ENCODE measurements at places on chromosomes 1 and 21. TPM values are rescaled to one million over a fixed set of nuclear protein-coding genes. Genes with fewer than 3 reads are reported as not detected.
A peak's percentile ranks its signal among the peaks of the same experiment; 100 is the strongest.

DNA sequence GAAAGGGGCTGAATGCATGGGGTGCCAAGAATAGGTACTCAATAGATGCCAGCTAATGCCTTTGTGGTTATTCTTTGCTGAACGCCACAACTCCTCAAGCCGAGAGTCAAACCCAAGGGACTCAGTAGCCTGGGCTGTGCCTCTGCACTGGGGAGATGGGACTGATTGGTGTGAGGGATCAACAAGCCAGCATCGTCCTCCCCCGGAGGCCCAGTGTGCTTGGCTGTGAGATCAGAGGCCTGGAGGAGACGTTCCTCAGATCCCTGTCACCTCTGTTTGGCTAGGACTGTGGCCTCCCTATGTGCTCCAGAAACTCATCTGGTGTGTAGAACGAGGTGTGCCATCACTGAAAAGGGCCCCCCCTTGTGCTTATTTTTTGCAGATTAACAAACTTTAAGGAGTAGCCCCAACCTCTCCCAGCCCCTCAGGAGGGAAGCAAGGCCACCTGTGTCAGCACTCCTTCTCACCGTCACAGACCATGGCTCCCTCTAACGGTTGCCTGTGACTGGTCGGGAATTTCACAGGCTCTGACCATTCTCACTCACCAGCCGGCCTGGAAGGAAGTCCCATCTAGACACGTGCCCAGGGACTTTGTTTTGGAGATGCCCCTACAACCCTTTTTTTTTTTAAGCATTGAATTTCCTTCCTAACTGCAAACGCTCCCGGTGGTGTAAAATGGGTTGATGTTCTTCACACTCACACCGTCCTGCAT lies 194.0 kb upstream of the VAMP3 start:
- DNase-seq = no peak
- no peak overlapping the region for H3K27ac ChIP-seq
- H3K36me3 ChIP-seq = no peaks in the 10 kb centered on the region
- no peaks in the 10 kb centered on the region for H3K4me1 ChIP-seq
- H3K4me3 ChIP-seq = no peak overlapping the region

The TDRD5 gene
- not detected for total RNA-seq

The HES4 gene
- 2.6 TPM for total RNA-seq

GRCh38 chr1:194795917-194796593 lies 1609.6 kb upstream of the B3GALT2 start:
- H3K27me3 ChIP-seq = no peaks in the 10 kb centered on the region
- DNase-seq = no peak
- no peak overlapping the region for H3K27ac ChIP-seq
- H3K36me3 ChIP-seq = no peaks in the 10 kb centered on the region
- H3K4me3 ChIP-seq = no peak overlapping the region

The ZNF124 gene
- 22.1 TPM for total RNA-seq

The LCE1C gene
- not detected for total RNA-seq

- no peak overlapping the region for H3K27ac ChIP-seq
- DNase-seq = no peak
- H3K4me1 ChIP-seq = no peaks in the 10 kb centered on the region
Measured at GRCh38 chr21:38994042-38994441, 188.3 kb downstream of the ETS2 start.

DNA sequence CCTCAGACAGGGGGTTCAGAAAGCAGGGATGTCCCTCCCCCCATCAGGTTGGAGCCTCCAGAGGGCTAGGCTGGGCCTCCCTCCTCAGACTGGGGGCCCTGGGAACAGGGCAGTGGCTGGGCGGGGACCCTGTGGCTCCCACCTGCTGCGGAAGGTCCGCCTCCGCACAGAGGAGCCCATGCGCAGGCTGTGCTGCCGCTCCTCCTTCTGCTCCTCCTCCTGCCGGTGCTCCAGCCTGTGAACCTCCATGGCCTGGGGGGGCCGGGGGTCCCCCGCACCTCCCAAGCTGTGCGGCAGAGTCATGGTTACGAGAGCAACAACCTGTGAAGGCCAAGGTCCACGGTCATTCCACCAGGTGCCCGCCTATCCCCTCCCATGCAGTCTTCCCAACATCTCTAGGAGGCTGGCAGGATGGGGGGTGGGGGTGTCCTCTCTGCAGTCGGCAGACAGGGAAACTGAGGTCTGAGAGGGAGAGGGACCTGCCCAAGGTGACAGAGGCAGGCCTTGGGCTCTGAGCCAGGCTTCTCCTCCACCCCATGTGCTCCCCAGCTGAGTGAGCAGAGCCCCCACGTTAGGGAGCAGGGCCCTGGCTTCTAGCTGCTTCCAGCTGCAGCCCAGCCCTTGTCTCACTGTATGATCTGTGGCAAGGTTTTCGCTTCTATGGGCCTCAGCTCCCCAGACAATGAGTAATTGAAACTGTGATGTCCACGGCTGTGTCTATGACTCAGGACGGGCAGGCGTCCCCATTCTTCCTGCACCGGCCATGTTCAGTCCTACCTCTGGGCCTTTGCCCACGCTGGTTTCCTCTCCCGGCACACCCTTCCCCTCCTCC lies 3.4 kb downstream of the MYOM3 start:
- no peaks in the 10 kb centered on the region for H3K4me1 ChIP-seq
- H3K36me3 ChIP-seq = no peaks in the 10 kb centered on the region
- H3K27ac ChIP-seq = no peak overlapping the region
- H3K4me3 ChIP-seq = no peak overlapping the region

The TEKT2 gene
- total RNA-seq = not detected

GRCh38 chr1:96465441-96465840 lies 256.1 kb upstream of the PTBP2 start:
- no peaks in the 10 kb centered on the region for H3K36me3 ChIP-seq
- H3K27ac ChIP-seq = no peak overlapping the region
- no peak for DNase-seq
- no peaks in the 10 kb centered on the region for H3K4me1 ChIP-seq
- no peaks in the 10 kb centered on the region for H3K27me3 ChIP-seq

- H3K27me3 ChIP-seq = peaks cover 4% of the 10 kb centered on the region
- H3K36me3 ChIP-seq = no peaks in the 10 kb centered on the region
- DNase-seq = no peak
- H3K27ac ChIP-seq = no peak overlapping the region
Measured at GRCh38 chr1:114703242-114703641, 7.9 kb upstream of the AMPD1 start.

The PPP1R12B gene
- total RNA-seq = 40.9 TPM

DNA sequence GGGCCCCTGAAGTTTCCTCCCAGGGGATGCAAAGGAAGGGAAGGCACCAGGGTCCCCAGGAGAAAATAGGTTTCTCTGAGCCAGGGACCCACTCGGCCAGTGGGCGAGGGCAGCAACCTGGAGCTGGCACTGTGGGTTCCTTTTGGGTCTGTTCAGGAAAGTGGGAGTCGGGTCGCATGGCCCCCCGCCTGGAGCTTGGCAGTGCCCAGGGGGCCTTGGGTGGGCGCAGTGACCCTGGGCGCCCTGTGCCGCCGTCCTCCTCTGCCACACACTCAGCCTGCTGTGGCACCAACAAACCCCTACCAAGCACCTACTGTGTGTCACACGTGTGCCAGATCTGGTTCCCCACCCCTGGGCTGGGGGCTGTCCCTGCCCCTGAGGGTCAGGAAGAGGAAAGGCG lies 89.5 kb upstream of the ARHGEF16 start:
- H3K27ac ChIP-seq = no peak overlapping the region
- no peaks in the 10 kb centered on the region for H3K36me3 ChIP-seq
- no peak overlapping the region for H3K4me3 ChIP-seq

- no peak overlapping the region for H3K4me3 ChIP-seq
- H3K36me3 ChIP-seq = peaks cover 5% of the 10 kb centered on the region
- no peaks in the 10 kb centered on the region for H3K27me3 ChIP-seq
Measured at GRCh38 chr1:229619002-229619401, 6.9 kb downstream of the TAF5L start.

The TMCO1 gene
- 36.6 TPM for total RNA-seq

- no peak overlapping the region for H3K4me3 ChIP-seq
- H3K27me3 ChIP-seq = no peaks in the 10 kb centered on the region
- H3K36me3 ChIP-seq = no peaks in the 10 kb centered on the region
- no peak overlapping the region for H3K27ac ChIP-seq
- no peak for DNase-seq
Measured at GRCh38 chr21:42601656-42602055, 51.8 kb upstream of the PDE9A start.

DNA sequence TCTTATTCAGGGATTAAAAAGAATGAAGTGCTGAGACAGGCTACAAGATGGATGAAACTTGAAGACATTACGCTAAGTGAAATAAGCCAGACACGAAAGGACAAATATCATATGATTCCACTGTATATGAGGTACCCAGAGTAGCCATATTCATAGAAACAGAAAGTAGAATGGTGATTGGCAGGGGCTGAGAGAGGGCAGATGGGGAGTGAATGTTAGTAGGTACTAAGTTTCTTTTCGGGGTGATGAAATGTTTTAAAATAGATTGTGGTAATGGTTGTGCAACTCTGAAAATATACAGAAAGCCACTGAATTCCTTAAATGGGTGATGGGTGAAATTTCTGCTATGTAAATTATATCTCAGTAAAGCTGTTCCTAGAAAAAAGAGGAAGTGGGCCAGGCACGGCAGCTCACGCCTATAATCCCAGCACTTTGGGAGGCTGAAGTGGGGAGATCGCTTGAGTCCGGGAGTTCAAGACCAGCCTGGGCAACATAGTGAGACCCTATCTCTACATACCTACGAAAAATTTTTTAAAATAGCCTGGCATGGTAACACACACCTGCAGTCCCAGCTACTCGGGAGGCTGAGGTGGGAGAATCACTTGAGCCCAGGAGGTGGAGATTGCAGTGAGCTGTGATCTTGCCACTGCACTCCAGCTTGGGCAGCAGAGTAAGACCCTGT lies 15.9 kb downstream of the SLC27A3 start:
- H3K4me1 ChIP-seq = peaks cover 28% of the 10 kb centered on the region
- peak overlapping the region; percentile 14 for H3K27ac ChIP-seq
- H3K27me3 ChIP-seq = no peaks in the 10 kb centered on the region
- no peaks in the 10 kb centered on the region for H3K36me3 ChIP-seq

DNA sequence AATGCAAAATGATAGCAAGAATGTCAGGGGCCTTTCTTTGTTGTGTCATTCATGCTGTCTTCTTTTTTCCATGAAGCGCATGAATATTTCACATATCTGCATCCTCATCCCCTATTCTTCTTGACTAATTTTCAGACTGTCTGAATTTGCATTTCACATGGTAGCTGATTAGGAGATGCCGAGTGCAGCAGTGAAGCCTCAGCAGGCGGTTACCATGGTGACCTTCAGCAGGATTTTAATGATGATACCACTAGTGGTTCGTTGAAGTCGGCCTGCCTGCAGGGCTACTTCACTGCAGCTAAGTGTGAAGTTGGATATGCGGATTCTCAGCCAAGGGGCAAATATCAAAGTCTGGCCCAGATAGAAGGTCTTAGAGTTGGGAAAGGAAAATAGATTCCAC lies 141.8 kb downstream of the NEK7 start:
- no peak overlapping the region for H3K4me3 ChIP-seq
- no peak for DNase-seq
- H3K4me1 ChIP-seq = no peaks in the 10 kb centered on the region
- peaks cover 25% of the 10 kb centered on the region for H3K36me3 ChIP-seq
- H3K27me3 ChIP-seq = no peaks in the 10 kb centered on the region
- H3K27ac ChIP-seq = no peak overlapping the region

The LORICRIN gene
- not detected for total RNA-seq

The PLA2G2D gene
- not detected for total RNA-seq

DNA sequence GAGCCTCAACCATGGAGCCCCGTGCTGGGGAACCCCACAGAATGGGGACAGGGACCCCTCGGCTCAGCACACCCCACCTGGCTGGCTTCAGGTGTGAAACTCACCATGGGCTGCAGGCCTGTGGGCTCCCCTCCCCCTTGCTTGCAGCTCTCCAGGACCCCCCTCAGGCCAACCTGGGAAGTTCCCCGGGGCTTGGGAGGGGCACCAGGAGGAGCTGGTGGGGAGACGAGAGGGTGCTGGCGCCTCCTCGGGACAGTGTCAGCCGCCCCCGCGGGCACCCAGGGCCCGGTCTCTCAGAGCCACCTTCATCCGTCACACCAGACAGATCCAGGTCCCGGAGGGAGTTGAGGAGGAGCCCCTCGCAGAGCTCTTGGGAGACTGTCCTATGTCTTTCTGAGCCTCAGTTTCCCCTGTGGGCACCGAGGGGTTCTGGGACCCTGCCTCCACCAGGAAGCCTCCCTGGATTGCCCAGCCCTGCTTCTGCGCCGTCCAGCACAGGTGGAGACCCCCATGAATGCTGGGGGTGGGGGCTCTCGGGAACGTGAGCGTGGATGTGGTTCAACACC lies 657 bp upstream of the TNFRSF18 start:
- peak overlapping the region; percentile 34 for H3K27ac ChIP-seq
- no peaks in the 10 kb centered on the region for H3K36me3 ChIP-seq
- H3K27me3 ChIP-seq = no peaks in the 10 kb centered on the region
- H3K4me1 ChIP-seq = peaks cover 8% of the 10 kb centered on the region
- DNase-seq = no peak

The FOXD2 gene
- total RNA-seq = 0.56 TPM

The CFAP141 gene
- not detected for total RNA-seq

DNA sequence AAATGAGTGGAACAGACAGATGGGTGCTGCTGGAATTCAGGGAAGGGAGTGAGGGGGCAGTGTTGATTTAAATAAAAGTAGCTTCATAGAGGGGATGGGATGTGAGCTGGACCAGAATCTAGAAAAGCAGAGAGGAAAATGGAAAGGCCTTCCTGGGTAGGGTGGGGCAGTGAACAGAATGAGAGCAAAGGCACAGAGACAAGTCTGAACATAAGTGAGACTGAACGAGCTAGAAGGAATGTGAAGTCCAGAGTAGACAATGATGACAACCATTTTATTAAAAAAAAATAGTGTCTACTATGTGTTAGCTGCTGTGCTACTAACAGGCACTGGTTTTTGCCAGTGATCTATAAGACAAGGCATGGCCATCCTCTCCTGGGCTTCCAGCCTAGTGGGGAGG lies 36.0 kb downstream of the ELK4 start:
- peaks cover 31% of the 10 kb centered on the region for H3K4me1 ChIP-seq
- H3K27ac ChIP-seq = no peak overlapping the region
- H3K36me3 ChIP-seq = peaks cover 33% of the 10 kb centered on the region
- no peak for DNase-seq
- no peak overlapping the region for H3K4me3 ChIP-seq
- H3K27me3 ChIP-seq = no peaks in the 10 kb centered on the region

DNA sequence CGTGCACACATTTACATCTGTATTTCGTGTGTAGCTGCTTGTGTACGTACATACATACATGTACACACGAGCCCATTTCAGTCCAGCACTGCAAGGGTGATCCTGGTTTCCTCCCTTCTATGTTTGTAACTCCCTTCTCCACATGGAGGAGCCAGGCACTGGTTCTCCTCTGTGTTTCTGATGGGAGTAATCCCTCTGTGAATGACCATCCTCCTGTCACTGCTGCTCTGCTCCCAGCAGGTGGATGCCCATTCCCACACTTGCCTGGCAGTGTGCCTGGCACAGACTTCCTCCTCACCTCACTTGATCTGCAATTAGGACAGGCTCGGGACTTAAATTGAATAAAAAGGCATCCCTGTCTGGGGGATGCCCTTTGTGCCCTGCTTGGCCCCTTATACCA lies 37.1 kb downstream of the TRAPPC10 start:
- no peak overlapping the region for H3K27ac ChIP-seq
- H3K36me3 ChIP-seq = peaks cover 64% of the 10 kb centered on the region
- no peaks in the 10 kb centered on the region for H3K27me3 ChIP-seq
- no peak for DNase-seq

GRCh38 chr1:55520861-55521260 lies 305.7 kb upstream of the USP24 start:
- H3K36me3 ChIP-seq = no peaks in the 10 kb centered on the region
- H3K27ac ChIP-seq = no peak overlapping the region
- DNase-seq = no peak
- H3K27me3 ChIP-seq = no peaks in the 10 kb centered on the region
- no peak overlapping the region for H3K4me3 ChIP-seq

- H3K36me3 ChIP-seq = no peaks in the 10 kb centered on the region
- H3K4me3 ChIP-seq = no peak overlapping the region
- no peak for DNase-seq
Measured at GRCh38 chr21:45848331-45848730, 133.2 kb upstream of the COL6A1 start.

The PDZK1 gene
- total RNA-seq = not detected

The MROH9 gene
- total RNA-seq = not detected
